ENCODE measurements at places on chromosomes 12 and 14. TPM values are rescaled to one million over a fixed set of nuclear protein-coding genes. Genes with fewer than 3 reads are reported as not detected.

Gene PZP
- under 0.01 TPM for total RNA-seq

Gene FGF6
- total RNA-seq: not detected

Gene SLC25A47
- total RNA-seq: 0.48 TPM

Gene GZMH
- not detected for total RNA-seq

Gene TMPRSS12
- not detected for total RNA-seq

Gene NR1H4
- not detected for total RNA-seq

Gene GSC
- total RNA-seq: not detected

Gene CDH24
- 12.5 TPM for total RNA-seq

Gene PLEKHG7
- 0.13 TPM for total RNA-seq

Gene STON2
- 1.9 TPM for total RNA-seq

Gene NUAK1
- total RNA-seq: 5.0 TPM

Gene SERPINA10
- not detected for total RNA-seq

Gene TAS2R8
- 0.08 TPM for total RNA-seq

Gene OR4M1
- total RNA-seq: not detected

Gene HNF1A
- total RNA-seq: not detected

Gene TMEM253
- not detected for total RNA-seq

Measured in epithelial cell of alveolus of lung (primary cell).